A549 treated with GW870086 at 1 μM for 4 hours (cell line): ENCODE measurements at places on chromosomes 6 and 20. TPM values are rescaled to one million over a fixed set of nuclear protein-coding genes. Genes with fewer than 3 reads are reported as not detected.

Gene SEMG1
- total RNA-seq = not detected in 5 replicates

Gene PSORS1C1
- total RNA-seq = 4.4 to 7.5 TPM (median 6.1 TPM) in 5 replicates

Gene ZNF292
- total RNA-seq = 2.0 to 4.1 TPM (median 3.1 TPM) in 5 replicates

Gene C20orf141
- 0.46 to 0.96 TPM (median 0.50 TPM) in 3 of 5 replicates, not detected in the others for total RNA-seq

Gene SLC17A3
- total RNA-seq = 0.86 to 1.4 TPM (median 1.3 TPM) in 5 replicates

Gene BTN3A1
- 2.0 to 3.0 TPM (median 2.7 TPM) in 5 replicates for total RNA-seq

Gene TFEB
- 5.0 to 8.0 TPM (median 6.8 TPM) in 5 replicates for total RNA-seq

Gene PRL
- total RNA-seq = not detected in 5 replicates

Gene MUC21
- not detected in 5 replicates for total RNA-seq

Gene PKIB
- 0.84 to 1.6 TPM (median 0.88 TPM) in 5 replicates for total RNA-seq

Gene HLA-DRB1
- not detected in 5 replicates for total RNA-seq

Gene LHFPL5
- 0.06 to 0.17 TPM (median 0.10 TPM) in 3 of 5 replicates, not detected in the others for total RNA-seq
